SW480 (cell line): ENCODE measurements at places on chromosomes 4 and X.

DNA sequence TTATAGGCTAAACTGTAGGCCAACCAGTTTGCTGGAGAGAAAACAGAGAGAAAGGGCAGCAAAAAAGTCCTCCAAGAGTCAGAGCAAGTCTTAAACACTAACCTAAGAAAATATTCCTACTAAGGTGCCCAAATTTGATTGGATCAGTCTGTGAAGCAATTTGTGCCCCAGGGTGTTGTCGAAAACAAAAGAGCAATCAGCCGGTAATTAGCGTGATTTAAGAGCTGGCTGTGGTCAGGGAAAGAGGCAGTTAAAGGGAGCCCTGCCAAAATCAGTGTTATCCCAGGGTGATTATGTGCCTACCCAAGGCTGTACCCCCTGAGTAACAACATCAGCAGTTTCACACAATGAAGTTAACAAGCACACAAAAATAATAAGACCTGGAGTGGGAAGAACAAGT, 6.4 kb upstream of the BRWD3 start:
- no peak for DNase-seq

DNA sequence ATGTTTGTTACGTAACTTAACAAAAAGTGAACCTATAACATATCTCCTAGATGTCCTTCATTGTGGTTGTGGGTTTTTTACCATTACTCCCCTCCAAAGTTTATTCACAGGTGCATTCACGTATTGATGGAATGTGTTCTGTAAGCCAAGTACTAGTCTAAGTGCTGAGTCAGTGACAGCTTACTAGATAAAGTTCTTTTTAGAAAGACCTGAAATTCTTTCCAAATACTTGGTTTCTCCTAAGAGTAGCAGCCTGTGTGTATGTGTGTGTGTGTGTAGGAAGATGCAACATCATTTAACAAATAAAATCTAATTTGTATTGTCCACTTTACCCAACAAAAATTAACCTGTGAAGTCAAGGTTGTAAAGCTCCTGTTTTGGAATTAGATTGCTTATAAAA, 22.1 kb downstream of the NAP1L5 start:
- no peak for DNase-seq

GRCh38 chr4:78545275-78546246, 6.0 kb upstream of the ANXA3 start:
- DNase-seq = no peak

- DNase-seq = no peak
These were observed 24.3 kb downstream of the PSAPL1 start for GRCh38 chr4:7410446-7410845.

DNA sequence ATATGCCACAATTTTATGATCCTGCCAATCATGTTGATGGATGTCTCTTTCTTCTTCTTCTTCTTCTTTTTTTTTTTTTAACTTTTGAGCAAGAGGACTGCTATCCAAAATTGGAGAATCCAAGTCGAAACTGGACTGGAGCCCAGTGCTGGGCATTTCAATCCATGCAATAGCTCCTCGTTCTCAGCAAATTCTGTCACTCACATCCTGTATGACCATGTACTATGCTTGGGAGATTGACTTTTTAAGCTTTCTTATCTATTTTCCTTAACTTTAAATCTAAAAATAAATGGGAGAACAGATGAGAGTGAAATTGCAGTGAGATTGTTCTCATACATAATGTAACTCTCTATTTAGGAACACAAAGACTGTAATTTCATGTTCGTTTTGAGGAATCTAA, 123.0 kb upstream of the PUDP start:
- no peak for DNase-seq

DNA sequence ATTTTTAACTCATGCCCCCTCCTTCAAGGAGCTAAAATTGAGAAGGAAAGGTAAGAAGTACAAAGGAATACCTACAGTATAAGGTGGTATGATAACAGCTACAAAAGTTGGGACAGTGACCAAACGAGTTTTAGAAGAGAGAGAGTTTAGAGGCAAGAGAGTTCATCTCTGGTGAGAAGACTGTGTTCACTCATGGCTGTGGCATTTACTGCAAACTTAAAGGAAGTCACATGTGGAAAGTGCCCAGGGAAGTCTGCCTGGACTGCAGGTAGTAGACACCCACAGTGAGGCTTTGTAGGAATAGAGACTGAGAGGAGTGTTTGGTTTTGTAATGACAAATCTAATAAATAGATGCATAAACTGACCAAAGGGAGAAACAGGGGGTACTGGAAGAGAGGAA, 493.5 kb downstream of the IL15 start:
- DNase-seq = no peak

- DNase-seq = no peak
These were observed 20.8 kb downstream of the LIN54 start for GRCh38 chr4:82989575-82990429.

- DNase-seq = no peak
These were observed 804.8 kb downstream of the ADGRL3 start for GRCh38 chr4:62004881-62005280.
